NCI-H69 (cell line): ENCODE measurements at places on chromosomes 2 and 18.

DNA sequence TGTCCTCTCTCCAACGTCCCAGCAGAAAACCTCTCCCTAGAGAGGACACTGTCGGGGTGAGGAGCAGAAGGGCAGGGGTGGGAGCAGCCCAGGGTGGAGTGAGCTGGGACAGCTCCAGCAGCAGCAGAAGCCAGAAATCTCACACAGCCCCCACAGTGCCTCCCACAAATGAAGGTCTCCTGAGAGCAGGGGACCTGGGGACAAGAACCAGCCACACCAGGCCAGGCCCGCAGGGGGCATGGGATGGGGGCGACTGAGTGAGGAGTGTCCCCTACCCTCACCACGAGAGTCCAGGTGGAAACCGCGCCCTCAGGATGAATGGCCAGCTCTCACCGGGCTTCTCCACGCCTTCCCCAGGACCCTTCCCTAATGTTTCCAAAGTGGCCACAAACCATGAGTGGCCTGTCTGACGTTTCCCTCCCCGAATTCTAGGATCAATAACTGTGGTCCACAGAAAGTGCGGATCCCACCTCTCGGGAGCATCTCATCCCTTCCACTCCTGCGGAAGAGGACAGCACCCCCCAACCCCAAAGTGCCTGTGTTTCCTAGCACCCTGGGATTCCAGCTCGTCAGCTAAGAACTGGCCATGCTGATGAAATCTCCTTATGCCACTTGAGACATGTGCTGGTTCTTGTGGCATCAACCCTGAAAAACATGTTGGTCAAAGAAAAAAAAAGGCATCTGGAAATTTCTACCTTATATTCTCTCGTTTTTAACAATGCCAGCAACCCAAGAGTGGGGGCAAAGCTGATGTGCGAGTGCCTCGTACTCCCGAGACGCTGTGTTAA, 121.1 kb downstream of the HDAC4 start:
- no peak for DNase-seq

DNA sequence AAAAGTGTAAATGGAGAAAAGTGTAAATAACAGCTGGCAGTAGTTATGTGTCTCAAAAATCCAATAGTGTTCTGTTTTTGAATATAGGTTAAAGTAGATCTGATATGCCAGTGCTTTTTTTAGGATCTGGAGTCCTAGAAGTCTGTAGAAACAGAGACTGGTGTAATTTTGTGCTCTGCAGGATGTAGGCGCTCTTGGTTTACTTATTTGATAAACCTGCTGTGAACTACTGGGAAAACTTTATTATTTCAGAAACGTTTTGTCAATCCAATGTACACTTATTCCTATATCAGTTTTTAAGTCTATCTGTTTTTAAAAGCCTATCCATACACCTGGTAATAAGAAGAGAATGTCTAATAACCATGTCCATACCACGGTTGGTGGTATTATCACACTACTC, 530.8 kb upstream of the ZNF804A start:
- DNase-seq: no peak

GRCh38 chr2:127449898-127450297, 31.7 kb downstream of the PROC start:
- DNase-seq: no peak

GRCh38 chr2:74099835-74100234, 47.9 kb downstream of the BOLA3 start:
- no peak for DNase-seq

DNA sequence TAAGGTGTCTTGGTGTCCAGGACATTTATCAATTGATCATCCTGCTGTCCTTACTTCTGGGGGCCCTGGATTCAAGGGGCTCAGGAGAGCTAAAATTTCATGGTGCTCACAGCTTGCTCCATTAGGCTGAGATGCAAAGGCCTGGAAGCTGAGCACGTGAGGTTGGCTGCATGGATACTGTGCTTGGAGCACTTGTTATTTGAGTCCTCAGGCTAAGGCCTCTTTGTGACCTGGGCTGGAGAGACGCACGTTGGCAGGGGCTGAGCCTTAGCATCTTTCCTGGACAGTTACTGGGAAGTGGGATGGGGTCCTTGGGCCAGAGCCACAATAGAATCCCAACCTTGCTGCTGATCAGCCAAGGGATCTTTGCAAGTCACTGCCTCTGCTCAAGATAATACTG, 151.2 kb upstream of the HS6ST1 start:
- no peak for DNase-seq

DNA sequence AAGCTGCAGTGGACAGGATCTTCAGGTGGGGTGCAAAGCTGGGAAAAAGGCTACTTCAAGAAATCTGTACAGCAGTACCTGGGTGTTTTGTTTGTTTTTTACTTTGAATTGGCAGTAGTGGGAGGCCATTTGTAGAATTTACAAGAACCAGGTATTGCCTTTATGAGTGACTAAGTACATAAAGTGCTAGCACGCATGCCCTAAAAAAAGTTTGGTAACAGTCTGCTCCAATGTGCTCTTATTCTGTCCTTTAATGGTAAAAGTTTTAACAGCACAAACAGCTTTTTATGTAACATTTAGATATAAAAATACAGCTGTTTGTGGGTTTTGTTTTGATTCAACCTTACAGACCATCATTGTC, 17.2 kb downstream of the REV1 start:
- DNase-seq: no peak

DNA sequence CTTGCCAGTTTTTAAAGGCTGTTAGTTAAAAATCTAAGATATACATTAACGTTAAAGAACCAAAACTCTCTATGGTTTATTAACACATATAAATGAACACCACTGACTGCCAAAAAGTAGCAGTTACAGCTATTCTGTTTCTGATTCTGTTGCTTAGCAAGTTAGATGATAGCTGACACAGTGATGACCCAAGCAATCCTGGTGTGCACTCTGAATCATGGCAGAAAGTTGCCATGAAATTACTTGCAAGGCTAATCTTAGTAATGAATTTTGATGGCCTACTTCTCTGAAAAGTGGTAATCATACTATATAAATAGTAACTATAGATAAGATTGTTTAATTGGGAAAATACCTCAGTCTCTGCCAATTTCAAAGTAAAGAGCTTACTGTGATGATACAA, 57.7 kb downstream of the ROCK2 start:
- no peak for DNase-seq
